Stimulated activated CD8-positive, alpha-beta memory T cell treated with anti-CD3 and anti-CD28 coated beads, Interleukin-7, amount 100 ng/mL, for 24 hours (primary cell): ENCODE measurements at places on chromosomes 4 and X.

DNA sequence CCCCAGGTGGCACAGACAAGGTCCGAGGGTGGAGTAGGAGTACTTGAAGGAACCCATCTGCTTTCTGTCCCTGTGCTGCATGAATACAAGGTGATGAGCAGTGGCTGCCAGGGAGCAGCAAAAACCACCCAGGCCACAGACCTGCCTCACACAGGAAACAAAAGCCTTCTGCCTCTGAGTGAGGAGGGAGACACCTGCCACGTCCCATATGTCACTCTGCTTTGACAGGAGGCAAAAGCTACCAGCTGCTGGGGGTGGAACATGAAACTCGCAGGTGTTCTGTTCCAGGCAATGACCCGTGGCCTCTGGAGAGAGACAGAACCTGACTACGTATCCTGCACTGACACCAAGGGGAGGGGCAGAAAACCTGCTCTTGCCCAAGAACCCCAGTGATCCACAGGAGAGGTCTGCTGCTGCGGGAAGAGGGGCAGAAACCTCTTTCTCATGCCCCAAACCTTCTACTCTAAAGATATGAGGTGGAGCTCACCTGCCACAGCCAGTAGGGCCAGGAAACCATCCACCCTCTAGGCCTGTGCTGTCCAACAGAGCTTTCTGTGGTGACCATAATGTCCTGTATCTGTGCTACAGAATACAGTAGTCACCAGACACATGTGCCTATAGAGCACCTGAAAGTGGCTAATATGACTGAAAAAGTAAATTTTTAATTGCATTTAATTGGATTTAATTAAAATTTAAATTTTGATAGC lies 172.9 kb downstream of the PRDM5 start:
- DNase-seq, result no peak

DNA sequence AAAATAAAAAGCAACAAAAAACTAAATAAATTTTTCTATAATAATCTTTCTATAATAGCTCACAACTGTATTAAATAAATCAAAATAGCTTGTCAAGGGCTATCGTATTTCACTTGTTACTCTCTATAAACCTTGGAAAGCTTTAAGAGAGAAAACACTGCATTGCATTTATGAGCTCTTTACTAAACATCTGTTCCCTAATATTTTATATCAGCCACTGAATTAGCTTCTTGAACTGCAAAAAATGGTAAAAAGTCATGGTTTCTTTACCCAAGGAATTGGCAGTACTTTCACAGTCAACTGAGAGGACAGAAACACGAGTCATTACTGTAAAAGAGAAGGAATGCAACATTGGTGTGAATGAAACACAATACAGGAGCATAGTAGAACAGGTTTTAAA lies 671.2 kb downstream of the PCDH18 start:
- DNase-seq, result no peak

GRCh38 chr4:1969928-1970723 lies 38.6 kb downstream of the NELFA start:
- DNase-seq, result no peak

- DNase-seq, result no peak
Measured at GRCh38 chr4:137534516-137534915, 2.2 kb upstream of the PCDH18 start.

GRCh38 chrX:45771560-45772340 lies 571.1 kb upstream of the DIPK2B start:
- DNase-seq, result no peak

- DNase-seq, result no peak
Measured at GRCh38 chrX:107507093-107507743, 57.8 kb downstream of the FRMPD3 start.

GRCh38 chrX:76428243-76429130 lies 977 bp downstream of the MAGEE1 start:
- no peak for DNase-seq
